A549 treated with RU486 at 1 μM for 4 hours (cell line): ENCODE measurements at places on chromosomes 12 and 14. TPM values are rescaled to one million over a fixed set of nuclear protein-coding genes. Genes with fewer than 3 reads are reported as not detected.

The MANSC4 gene
- total RNA-seq: not detected in 5 replicates

The FAM186B gene
- total RNA-seq: 0.08 to 0.27 TPM (median 0.16 TPM) in 5 replicates

The DNAH10 gene
- total RNA-seq: 0.17 to 0.35 TPM (median 0.21 TPM) in 5 replicates

The SLC25A21 gene
- total RNA-seq: 0.53 to 0.90 TPM (median 0.58 TPM) in 5 replicates

The KLRG1 gene
- total RNA-seq: 1.1 to 1.9 TPM (median 1.5 TPM) in 5 replicates

The KLRC3 gene
- total RNA-seq: 0.31 to 0.37 TPM (median 0.32 TPM) in 3 of 5 replicates, not detected in the others

The NRIP2 gene
- total RNA-seq: not detected in 5 replicates
